Activated T-helper 9 cell treated with anti-CD3 and anti-CD28 coated beads, Interleukin-2, amount 50 U/mL, for 16 hours (primary cell): ENCODE measurements at places on chromosomes 3 and 15.

- no peak for DNase-seq
These were observed 329.4 kb downstream of the TBC1D5 start for GRCh38 chr3:17412950-17413530.

DNA sequence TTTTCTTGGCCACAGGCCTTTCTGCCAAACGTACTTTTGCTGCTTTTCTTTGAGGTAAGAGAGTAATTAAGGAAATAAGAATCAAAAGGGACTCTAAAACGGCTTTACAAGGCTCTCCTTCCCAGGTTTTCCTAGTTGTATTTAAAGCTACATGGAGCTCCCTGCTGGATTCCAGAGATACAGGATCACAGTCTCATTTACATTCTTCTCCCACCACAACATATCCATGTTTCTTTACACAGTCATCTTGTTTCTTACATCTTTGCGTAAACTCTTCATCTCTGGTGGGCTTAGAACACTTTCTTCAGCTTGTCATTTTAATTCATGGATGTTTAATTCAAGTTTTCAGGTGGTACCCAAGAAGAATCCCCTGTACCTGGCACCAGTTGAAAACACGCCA, 117.6 kb upstream of the BFSP2 start:
- DNase-seq = no peak

- no peak for DNase-seq
These were observed 45.7 kb upstream of the SKOR1 start for GRCh38 chr15:67779549-67780111.

GRCh38 chr15:83110381-83110780, 2.9 kb downstream of the TM6SF1 start:
- no peak for DNase-seq

GRCh38 chr3:188706599-188706998, 465.2 kb upstream of the TPRG1 start:
- no peak for DNase-seq

GRCh38 chr3:33115024-33115768, 1.4 kb downstream of the CRTAP start:
- DNase-seq = no peak

GRCh38 chr3:152205097-152205593, 63.6 kb upstream of the MBNL1 start:
- DNase-seq = no peak

- no peak for DNase-seq
These were observed 130.2 kb downstream of the SSR3 start for GRCh38 chr3:156424758-156425157.

DNA sequence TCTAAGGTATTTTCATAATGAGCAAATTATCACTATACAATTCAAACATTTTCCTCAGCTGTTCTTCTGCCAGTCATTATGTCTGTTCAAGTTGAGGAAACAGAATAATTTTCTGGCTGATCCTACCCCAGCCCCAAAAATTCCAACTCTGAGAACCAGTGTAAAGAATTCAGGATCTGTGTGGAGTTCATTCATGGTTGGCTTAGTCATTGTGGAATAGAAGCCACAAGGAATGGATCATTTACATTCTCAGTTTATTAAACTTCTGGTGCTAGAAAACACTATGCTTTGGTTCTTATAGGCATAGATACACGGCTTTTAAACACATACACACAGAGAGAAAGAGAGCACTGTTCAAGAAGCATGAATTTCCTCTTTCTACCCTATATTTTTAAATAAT, 134.6 kb downstream of the CMSS1 start:
- no peak for DNase-seq

- no peak for DNase-seq
These were observed 31.7 kb downstream of the GPR149 start for GRCh38 chr3:154398084-154398967.

GRCh38 chr15:90126022-90126421, 23.8 kb upstream of the IDH2 start:
- no peak for DNase-seq

DNA sequence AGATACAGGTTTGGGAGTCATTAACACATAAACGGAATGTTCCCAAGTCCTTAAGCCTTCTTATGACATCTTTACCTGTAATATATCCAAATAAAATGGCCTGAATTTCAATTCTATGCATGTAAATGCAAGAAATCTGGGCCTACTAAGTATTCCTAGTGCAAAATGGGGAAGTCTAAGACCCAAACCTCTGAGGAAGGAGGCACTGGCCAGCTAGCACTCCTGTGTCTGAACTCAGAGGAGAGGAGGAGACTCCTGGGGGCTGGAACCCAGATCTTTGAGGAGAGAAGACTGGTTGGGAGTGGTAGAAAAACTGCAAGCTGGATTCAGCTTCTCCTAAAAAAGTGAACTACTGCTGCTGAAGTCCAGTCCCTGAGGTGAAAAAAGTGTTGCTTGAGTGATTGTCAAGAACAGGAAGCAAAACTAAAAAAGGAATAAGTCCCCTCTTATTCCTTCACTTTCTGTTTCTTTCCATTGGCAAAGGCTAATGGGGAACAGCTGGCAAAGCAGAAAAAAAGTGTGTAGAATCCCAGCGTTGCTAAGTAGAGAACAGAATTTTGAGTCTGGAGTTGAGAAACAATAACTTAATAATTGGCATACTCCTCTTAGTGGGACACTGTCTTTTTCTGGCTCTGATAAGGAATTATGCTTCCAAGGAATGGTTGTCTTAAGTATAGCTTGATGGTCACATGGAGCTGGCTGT, 54.8 kb upstream of the ATP2C1 start:
- DNase-seq = no peak

GRCh38 chr3:141228395-141228794, 3.2 kb upstream of the PXYLP1 start:
- DNase-seq = no peak

- DNase-seq = no peak
These were observed 85.5 kb upstream of the XXYLT1 start for GRCh38 chr3:195356151-195357086.

- DNase-seq = no peak
These were observed 104.3 kb downstream of the CD47 start for GRCh38 chr3:107986505-107986904.

- no peak for DNase-seq
These were observed 4.5 kb downstream of the LRRC31 start for GRCh38 chr3:169865176-169865767.

DNA sequence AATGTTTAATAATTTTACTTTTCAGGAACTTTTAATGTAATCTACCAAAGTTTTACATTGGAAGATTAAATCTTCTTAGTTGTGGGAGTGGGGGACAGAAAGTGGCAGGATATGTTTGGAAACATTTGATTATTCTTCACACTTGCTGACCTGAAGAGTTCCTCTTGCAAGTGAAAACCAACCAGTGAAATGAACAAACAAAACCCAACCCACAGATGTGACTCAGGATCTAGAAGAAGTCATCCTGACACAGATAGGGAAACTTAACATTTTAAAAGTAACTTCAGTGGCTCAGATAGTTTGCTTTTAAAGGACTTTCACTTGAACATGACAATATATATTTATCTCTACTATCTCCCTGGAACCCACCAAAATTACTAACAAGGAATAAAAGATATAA, 55.4 kb downstream of the ASTE1 start:
- DNase-seq = no peak

DNA sequence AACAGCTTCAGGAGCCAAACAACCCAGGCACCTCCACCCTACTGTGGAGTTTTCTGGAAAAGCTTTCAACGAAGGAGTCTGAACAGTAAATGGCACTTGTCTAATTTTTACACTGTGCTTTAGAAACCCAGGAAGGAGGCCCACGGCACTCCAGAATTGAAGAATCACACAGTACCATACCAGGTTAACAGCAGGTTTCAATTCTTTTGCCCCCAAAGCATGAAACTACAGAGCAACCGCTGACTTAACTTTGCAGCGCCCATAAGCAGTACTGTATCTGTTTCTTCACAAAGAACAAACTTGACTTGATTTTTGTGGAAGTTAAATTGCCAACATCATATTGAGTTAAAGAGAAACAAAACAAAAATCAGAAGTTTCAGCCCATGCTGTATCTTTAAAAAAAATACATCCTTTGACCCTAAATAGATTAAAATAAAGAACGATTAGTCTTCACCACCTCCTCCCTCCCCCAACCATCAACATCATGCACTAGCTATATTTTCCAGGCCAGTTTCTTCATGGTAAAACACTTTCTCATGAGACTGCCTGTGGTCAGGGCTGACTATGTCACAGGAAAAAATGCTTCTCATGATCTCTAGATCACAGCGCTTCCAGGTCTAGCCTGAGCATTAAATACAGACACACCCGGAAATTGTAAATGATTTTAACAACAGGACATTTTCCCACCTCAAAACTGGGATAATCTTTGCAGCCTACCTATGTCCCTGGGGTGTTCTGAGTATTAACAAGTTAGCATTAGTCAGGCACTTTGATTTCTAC, 456.3 kb downstream of the FOXP1 start:
- DNase-seq = peak; percentile 26

- DNase-seq = no peak
These were observed 15.7 kb downstream of the PRR23E start for GRCh38 chr3:127208483-127209100.

GRCh38 chr15:98131924-98132323, 171.4 kb downstream of the ARRDC4 start:
- DNase-seq = no peak

DNA sequence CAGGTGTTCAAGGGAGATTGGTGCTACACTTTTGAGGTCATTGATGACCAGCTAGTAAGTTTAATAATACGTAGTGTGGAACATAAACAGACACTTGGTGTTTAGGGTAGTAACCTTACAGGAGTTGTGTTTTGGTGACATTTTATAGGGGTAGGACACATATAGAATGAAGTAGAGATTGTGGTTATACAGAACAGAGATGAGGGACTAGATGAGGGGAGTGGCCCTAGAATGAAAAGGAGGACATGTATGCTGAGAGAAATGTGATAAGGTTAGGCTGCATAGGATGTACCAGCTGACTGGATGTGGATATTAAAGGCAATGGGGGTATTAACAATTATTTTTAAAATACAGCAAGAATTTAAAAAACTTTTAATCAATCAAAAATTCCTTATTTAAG, 8.0 kb downstream of the MBNL1 start:
- no peak for DNase-seq

- DNase-seq = no peak
These were observed 1042.7 kb downstream of the PLOD2 start for GRCh38 chr3:145118303-145118702.

DNA sequence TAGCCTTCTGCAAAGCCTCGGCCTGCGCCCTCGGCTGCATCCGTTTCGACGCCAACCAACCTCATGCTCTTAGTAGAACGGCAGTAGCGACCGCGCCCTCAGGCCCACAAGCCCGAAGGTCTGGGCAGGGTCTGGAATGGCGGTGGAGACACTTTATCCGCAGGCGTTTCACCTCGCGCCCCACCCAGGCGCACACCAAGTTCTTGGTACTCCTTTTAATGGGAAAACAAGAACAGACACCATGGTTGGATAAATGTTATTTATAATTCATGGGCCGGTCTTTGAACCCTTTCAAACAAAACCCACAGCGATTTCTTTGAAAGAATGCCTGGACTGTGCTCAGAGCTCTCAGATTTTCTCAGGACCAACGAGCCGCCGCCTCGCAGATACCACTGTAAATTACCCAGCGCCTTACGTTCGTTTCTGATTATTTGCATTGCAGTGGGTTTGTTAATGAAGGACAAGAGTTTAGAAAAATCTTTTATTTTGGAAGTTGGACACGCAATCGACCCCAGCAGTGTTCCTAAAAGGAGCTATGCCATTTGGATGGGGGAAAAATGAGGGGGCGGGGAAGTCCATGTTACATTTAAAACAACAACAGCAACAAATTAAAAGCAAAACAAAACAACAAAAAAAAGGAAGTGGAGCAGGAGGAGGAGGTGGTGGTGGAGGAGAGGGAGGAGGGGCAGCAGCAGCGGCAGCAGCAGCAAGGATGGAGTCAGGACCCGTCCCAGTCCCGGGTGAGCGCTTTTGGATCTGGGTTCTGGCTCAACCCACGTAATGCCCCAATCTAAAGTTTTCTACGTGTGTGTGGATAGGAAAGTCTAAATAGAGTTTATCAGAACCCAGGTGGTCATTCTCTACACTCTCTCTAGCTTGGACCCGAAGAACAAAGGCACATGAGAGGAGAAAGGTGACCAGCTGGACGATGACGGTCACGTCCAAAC, 993 bp upstream of the ISL2 start:
- no peak for DNase-seq

GRCh38 chr3:32283304-32283703, 44.8 kb downstream of the CMTM8 start:
- DNase-seq = no peak

GRCh38 chr15:66883284-66883911, 181.4 kb downstream of the SMAD6 start:
- DNase-seq = no peak

DNA sequence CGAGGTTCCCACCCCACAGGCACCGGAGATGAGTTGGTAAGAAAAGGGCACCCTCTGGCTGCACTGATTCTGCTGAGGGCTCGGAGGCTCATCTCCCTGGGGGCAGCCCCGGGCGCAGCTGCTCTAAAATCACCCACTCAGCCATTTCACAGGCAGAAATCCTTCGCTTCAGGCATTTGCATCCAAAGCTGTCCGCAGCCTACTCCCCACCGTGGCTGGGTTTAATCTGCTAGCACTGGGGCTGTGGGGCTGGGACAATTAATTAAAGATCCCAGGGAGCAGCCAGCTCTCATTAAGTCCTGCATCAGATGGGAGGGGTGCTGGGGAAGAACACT, 104.3 kb upstream of the PRR20G start:
- DNase-seq = no peak

DNA sequence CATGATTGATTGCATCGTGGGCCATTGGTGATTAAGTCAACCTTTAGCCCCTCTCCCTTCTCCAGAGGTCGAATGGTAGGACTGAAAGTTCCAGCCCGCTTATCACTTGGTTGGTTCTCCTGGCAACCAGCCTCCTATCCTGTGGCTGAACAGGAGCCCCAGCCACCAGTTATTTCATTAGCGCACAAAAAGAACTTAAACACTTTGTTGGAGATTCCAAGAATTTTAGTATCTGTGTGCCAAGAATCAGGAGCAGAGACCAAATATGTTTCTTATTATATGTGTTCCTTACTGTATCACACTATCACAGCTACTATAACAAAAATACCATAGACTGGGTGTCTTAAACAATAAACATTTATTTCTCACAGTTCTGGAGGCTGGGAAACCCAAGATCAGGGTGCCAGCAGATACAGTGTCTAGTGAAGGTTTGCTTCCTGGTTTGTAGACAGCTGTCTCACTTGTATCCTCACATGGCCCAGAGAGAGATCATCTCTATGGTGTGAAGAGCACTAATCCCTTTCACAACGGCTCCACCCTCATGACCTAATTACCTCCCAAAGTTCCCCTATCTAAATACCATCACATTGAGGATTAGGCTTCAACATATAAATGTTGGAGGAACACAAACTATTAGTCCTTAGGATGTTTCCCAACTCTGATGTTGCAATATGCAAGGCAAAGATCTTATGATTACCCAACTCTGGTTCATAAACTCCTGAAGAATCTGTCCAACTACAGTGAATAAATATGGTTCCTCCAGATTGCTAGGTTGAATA, 30.5 kb upstream of the APH1B start:
- no peak for DNase-seq
